ENCODE measurements at places on chromosomes 11 and 22.

GRCh38 chr11:17298302-17298701, 21.8 kb downstream of the NUCB2 start:
- DNase-seq = no peak

DNA sequence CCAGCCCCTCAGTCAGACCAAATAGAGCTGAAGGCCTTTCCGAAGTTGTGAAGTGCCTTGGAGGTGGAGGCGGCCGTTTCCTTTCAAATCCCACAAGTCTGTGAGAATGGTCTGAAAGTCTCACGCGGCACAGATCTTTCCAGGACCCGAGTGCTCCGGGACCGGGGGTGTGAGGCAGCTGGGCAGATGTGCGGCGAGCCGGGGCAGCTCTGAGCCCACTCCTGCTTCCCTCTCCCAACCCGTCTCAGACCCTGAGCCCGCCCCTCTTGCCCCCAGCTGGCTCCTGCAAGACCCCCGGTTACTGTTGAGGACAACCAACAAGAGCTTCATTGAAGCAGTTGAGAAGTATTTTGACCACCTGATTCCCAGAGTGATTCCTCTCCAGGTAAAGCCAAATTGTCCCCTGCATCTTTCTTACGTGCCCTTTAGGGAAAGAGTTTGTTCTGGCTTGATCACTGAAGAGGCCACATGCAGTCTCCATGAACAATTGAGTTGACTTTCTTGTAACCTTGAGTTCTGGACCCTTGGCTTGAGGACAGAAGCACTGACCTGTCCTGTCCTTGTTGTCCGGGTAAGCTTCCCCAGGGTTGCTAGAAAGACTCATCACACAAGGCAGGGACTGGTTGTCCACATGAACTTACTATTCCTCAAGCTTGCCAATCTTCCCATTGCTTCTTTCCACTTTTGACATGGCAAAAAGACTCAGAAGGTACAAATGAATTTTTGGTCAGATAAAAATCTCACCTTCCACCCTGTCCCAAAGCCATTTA, 7.5 kb downstream of the GLB1L3 start:
- no peak for DNase-seq

DNA sequence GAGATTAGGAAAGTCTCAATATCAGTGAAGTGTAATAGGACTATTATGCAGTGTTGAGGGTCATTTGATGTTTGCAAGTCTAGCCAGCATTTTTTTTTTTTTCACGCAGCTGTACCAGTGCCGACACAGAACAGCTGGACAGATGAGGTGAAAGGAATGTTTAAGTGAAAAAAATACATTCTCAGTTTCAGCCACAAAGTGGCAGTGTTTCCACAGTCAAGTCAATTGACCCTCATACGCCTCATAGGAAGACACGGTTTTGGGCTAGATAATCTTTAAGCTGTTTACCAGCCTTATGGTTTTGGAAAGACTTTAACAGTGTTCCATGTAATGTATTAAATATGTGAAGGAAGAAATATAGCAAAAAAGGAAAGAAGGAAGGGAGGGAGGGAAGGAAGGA, 349.9 kb upstream of the ANO3 start:
- DNase-seq = peak; percentile 36

DNA sequence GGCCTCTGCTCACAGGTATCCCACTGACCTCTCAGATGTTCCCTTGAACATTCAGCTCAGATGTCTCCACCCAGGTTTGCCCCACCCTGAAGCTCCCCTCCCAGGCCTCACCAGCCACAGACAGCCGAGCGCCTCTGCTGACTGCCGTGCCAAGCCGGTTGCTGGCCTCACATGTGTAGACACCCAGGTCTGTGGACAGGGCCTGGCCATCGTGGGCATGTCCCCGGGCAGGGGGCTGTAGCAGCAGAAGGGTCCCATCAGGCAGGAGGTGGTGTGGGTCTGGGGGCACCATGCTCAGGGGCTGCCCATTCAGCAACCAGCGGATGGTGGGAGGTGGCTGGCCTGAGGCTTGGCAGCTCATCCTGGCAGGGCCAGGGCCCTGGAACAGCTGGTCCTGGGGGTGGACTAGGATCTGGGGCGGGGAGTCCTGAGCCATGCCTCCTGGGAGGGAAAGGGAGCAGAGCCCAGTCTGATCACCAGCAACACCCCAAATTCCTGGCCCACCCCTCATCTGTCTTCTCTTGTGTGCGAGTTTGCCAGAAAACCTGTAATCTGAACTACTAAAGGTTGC, 759 bp downstream of the ROBO4 start:
- no peak for DNase-seq

- no peak for DNase-seq
Observed at GRCh38 chr11:49499117-49499516, 290.7 kb upstream of the FOLH1 start.

DNA sequence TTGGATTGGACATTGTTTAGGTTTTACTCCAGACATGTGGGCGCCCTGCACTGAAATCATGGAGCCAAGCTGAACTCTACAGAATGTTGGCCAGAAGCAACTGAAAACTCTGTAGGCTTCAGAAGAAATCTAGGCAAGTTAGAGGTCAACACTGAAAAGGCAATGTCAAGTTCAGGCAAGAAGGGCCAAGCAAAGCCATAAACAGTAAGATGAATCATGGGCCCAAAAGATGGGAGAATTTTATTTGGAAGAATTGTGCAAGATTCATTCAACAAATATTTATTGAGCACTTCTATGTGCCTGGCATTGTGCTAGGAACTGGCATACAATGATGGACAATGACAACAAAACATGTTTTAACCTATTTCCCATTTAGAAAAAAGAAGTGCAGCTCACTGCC, 10.9 kb downstream of the HOATZ start:
- DNase-seq = no peak

DNA sequence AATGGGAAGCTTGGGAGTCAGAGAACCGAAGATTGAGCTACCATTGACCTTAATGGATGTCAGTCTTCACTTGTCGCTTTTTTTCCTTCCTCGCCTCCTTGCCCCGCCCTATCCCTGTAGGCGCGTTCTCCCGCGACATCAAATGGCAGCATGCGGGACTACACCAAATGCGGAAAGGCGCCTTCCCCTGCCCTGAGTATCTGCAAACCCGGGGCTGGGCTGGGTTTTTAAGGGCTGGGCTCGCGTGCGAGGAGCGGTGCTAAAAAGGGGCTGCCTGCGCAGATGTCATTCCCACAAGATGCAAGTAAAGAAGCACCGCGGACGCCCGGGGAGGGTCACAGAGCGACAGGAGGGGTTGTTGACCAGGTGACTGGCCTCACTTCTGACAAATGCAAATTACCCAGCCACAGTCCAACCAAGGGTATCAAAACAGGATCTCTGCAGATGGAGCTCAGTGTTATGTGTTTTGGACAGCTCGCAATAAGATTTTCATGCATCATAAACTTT, 4.7 kb upstream of the FAM111B start:
- DNase-seq = peak; percentile 6

DNA sequence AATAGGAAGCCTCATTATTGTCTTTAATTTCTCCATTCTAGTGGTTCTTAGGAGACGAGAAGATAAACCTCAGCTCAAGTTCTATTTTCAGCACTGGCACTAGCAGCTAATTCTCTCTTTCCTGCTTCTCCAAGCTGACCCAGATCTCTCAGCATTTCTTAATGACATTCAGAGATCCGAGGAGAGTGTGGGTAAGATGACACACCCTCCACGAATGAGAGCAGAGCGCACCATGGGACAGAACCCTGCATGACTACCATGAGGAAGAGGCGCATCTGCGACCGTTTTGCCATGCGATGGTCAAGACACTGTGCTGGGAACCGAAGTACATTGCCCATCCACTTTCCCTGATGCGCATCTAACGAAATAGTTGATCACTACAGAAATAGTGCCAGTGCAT, 241.8 kb downstream of the LARGE1 start:
- no peak for DNase-seq

- DNase-seq = no peak
Observed at GRCh38 chr11:27013781-27014361, 20.0 kb downstream of the FIBIN start.

DNA sequence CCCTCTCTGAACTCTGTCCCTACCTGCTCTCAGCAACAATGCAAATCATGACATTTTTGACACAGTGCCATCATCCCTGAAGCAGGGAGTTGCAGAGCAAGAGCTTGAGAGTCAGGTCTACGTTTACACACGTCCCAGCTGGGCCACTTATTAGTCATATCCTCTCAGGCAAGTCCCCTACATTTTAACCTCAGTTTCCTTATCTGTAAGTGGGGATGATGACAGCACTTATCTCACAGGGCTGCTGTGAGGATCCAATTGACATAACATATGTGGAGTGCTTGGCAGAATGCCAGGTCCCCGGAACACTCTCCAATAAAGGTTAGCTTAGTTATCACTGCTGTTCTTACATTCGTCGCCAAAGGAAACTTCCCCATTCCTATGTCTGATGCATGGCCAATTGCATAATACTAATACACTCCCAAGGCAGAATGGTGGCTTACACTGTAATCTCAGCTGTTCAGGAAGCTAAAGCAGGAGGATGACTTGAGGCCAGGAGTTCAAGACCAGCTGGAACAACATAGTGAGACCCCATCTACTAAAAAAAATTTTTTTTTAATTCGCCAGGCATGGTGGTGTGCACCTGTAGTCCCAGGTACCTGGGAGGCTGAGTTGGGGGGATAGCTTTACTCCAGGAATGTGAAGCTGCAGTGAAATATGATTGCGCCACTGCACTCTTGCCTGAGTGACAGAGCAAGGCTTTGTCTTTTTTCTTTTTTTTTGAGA, 16.6 kb downstream of the ASCC2 start:
- no peak for DNase-seq
